Inflammatory macrophage (primary cell): ENCODE measurements at places on chromosomes 11 and 22.
A peak's percentile ranks its signal among the peaks of the same experiment; 100 is the strongest.

- peak; percentile 8 for DNase-seq
Measured at GRCh38 chr11:5239046-5239445, 4.8 kb upstream of the HBD start.

DNA sequence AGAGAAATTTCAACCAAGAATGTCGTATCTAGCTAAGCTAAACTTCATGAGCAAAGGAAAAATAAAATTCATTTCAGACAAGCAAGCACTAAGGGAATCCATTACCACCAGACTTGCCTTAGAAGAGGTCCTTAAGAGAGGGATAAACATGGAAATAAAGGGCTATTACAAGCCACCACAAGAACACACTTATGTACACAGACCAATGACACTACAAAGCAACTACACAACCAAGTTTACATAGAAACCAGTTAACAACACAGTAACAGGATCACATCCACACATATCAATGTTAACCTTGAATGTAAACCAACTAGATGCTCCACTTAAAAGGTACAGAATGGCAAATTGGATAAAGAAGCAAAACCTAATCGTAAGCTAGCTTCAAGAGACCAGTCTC is 38.0 kb downstream of the TMEM123 start:
- no peak for DNase-seq

DNA sequence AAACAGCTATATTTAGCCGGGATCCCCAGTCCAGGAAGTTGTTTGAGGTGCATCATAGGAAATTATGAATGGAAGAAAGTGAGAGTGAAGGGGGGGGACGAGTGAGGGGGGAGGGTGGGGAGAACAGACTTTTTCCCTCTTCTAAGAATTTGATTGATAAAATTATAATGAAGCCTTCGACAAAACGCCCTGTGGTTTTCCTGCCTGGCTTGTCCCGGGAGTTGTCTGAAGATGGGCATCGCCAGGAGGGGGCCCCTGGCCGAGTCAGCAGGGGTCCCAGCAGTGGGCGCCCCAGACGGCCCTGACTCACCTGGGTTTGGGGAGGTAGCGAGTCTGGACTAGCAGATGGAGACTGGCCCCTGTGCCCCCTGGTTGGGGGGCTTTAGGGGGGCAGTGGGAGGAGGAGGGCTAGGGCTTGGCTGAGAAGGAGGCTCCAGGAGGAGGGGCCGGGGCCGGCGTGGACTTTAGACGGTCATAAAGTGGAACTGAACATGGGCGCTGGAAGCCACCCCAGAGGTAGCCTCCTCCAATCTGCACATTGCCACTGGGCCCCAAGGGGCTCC is 336 bp upstream of the LIF start:
- no peak for DNase-seq

DNA sequence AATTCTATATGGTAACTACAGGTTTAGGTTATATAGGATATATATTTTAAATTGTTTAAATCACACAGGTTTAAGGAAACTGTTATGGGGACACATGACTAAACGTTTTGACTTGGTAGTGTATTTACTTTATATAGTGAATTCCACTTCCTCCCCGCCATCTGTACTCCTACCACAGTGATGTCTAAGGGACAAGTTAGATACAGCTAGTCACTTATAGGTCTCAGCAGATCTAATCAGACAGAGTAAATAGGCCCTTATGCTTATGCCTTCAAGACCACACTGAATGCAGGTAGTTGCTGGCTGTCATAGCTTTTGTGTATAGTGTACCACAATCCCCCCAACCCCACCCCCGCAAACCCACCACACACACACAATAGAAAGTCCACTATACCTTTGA is 8.2 kb downstream of the SESN3 start:
- DNase-seq = no peak

GRCh38 chr11:117385471-117385870 is 57.8 kb downstream of the CEP164 start:
- DNase-seq = no peak

- DNase-seq = no peak
Measured at GRCh38 chr11:72309641-72310040, 65.7 kb upstream of the PHOX2A start.

DNA sequence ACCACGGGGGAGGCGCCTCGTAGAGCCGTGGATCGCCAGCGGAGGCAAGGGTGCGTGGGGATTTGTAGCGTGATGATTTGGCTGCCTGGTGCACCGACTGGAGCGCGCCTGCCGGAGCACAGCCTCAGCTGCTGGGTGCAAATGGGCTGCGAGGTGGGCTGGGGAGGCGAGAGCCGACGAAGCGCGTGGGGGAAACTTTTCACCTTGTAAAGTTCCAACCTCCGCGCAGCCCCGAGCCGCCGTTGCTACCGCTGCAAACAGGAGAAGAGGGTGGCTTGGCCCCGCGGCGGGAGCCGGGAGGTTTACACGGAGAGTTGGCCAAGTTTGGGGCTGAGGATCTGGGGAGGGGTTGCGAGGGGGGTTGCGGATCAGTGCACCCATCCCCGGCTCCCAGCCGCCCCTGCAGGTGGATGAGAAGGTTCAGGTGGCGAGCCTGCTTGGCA is 528 bp downstream of the FAT3 start:
- no peak for DNase-seq

- no peak for DNase-seq
Measured at GRCh38 chr22:29312218-29313125, 3.0 kb downstream of the RASL10A start.

- DNase-seq = no peak
Measured at GRCh38 chr11:8067929-8068575, 13.0 kb upstream of the TUB start.

DNA sequence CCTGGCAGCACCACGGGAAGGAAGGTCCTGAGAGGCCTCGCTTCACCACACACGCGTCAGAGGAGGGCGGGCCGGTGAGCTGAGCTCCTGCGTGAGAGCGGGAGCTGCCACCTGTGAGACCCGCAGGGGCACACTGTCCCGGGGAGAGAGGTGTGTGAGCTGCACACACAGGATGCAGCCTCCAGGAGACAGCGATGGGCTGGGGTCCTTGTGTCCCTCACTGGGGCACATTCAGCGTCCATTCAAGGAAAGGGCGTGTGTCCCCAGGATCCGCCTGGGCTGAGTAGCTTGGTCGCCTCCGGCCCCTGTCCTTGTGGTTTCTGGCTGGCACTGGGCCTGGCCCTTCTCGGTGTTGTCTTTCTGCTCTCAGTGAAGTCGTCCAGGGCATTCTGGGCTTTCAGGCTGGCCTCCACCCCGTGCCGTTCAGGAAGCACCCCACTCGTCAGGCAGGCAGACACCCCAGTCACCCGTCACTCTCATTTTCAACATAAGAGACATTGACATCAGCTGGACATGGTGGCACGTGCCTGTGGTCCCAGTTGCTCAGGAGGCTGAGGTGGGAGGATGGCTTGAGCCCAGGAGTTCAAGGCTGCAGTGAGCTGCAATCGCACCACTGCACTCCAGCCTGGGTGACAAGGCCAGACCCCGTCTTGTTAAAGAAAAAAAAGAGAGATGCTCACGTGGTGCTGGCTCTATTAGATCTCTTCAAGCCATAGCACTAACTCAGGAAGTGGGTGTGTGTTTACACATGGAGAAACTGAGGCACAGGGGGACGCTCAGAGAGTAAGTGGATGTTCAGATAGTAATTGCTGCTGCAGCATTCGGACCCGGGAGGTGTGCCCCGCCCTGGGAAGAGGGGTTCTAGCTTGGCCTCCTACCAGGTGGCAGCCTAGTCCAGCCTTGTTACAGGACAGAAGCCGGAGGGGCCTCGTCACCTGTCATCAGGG is 1081.6 kb downstream of the BRD1 start:
- no peak for DNase-seq

- peak; percentile 58 for DNase-seq
Measured at GRCh38 chr22:46262449-46263215, 511 bp downstream of the PKDREJ start.

- DNase-seq = no peak
Measured at GRCh38 chr11:123578778-123579481, 75.5 kb downstream of the SCN3B start.

DNA sequence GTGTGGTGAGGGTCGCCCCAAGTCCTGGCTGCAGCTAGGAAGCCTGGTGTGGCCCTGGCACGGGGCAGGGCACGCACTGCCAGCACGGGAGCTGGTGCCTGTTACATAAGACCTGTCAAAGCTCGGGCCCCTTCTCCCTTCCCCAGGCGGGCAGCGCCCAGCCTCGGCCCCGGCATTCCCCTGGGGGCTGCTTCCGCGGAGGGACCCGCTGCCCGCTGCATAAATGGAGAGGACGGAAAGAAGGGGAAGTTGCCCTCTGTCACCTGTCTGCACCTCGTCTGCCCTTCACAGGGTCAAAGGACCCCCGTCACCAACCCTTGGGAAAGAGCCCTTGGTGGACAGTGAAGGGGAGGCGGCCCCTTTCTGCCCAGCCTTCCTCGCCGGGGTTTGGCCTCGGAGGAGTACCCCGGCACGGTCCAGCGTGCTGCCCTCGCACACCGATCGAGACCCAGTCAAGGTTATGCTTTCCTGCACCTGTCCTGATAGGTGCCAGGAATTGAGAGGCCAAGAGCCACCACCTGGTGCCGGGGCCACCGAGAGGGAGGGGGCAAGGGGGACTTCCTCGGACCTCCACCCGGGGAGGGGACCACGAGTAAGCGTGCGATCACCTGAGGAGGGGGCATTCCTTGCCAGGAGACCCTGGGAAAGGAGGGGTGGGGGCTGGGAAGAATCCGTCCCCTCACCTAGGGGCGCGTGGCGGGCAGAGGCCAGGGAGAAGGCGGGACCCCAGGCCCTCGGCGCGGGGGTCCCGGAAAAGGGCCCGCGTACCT is 16.8 kb upstream of the MFRP start:
- DNase-seq = no peak

DNA sequence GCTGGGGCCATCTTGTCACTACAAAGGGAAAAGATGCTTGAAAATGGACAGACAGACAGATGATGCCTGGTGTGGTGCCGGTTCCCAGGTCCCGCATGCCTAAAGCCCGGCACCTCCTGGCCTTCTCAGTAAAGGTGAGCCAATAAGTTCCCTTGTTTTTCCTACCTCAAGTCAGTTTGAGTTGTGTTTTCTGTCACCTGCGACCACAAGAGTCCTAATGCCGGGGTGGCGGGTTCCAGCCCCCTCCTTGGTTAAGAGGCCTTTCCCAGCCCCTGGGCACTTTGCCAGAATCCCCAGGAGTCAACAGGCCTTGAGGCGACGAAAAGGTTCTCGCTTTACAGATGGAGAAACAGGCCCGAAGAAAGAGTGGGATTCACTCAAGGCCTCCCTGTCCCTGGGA is 9.0 kb downstream of the FGF19 start:
- no peak for DNase-seq

- DNase-seq = no peak
Measured at GRCh38 chr22:31218565-31219262, 6.6 kb downstream of the LIMK2 start.

- peak; percentile 95 for DNase-seq
Measured at GRCh38 chr11:13850231-13851005, 112.1 kb upstream of the SPON1 start.

DNA sequence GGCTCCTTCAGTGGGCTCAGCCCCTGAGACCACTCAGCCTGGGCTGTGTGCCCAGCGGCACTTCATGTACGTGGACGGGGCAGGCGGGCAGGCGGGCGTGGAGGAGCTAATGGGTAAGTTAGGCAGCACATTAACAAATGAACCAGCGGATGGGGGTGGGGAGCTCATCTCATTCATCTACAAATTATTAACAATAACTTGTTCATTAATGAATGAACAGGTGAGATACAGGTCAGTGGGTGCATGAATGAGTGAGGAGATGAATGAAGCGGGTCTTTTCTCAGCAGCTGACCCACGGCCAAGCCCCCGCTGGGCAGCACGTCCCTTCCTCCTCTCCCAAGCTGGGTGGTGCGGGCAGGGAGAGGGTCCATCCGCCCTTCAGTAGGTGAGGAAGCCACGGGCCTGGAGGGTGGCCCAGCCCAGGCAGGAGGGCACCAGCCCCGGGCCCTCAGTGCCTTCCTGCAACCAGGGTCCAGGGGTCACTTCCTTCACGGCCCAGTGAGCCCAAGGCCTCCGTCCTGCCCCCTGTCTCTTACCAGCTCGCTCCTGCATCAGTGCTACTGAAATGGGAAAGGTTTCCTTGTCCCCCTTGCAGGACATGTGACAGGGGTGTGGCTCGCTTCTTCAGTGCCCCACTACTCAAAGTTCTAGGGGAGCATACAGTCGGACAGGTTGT is 60.5 kb upstream of the KCNQ1OT1 start:
- DNase-seq = no peak

DNA sequence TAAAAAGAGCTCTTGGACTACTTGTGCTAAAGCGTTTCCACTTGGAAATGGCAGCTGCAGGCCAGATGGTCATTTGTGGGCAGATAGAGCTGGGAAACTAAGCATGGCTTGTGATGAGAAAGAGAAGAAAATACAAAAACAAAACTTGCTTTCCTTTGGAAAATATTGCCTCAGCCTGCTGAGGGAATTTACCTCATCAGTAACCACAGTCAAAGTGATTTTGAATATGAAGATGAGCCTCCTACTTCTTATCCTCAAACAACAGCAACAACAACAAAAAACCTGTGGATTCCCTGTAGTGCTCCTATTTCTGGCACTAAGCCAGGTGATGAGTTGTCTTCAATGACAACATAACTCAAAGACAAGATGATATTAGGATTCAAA is 62.7 kb upstream of the FIBIN start:
- DNase-seq = no peak

- DNase-seq = peak; percentile 66
Measured at GRCh38 chr11:12207384-12208150, 97.2 kb downstream of the MICAL2 start.

GRCh38 chr11:37788141-37788877 is 1190.3 kb upstream of the RAG2 start:
- no peak for DNase-seq

GRCh38 chr22:35258191-35258988 is 1.1 kb downstream of the HMGXB4 start:
- DNase-seq = no peak

- no peak for DNase-seq
Measured at GRCh38 chr11:44029977-44030911, 17.5 kb upstream of the ACCSL start.

DNA sequence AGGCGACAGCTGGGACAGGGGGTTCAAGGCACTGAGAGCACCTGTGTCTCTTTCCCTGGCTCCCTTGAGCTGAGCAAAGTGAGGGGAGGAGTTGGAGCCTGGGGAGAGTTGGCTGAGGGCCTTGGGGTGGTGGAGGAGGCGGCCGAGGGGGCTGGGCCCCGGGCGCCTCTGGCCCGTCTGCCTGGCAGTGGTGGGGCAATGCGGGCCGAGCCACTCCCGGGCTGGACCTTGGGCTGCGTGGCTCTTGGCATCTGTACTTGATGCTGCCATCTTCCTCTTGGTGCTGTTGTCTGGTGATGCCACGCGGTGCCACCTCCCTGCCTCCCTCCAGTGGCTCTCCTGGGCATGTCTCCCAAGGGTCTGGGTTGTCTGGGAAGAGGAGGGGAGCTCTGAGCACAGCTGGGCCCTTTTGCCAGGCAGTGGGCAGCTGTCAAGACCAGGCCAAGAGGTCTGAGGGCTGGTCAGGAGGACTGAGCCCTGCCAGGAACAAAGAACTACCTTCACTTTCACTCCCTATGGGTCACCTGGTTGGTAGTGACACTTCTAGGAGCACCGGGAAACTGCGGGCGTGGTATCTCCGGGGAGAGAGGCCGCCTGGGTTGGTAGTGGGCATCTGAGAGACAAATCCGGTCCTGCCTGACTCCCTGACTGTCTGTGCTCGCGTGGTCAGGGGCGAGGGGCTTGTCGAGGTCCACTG is 1.3 kb downstream of the GRIK4 start:
- DNase-seq = no peak

GRCh38 chr11:42620796-42621195 is 691.0 kb upstream of the API5 start:
- no peak for DNase-seq

- no peak for DNase-seq
Measured at GRCh38 chr11:101434026-101434643, 149.7 kb downstream of the TRPC6 start.

- DNase-seq = no peak
Measured at GRCh38 chr22:32236970-32237369, 18.2 kb downstream of the SLC5A4 start.
